ENCODE measurements at places on chromosomes 12 and 14.
A peak's percentile ranks its signal among the peaks of the same experiment; 100 is the strongest.

GRCh38 chr12:94586589-94587259 lies 63.6 kb downstream of the TMCC3 start:
- no peaks in the 10 kb centered on the region for H3K4me1 ChIP-seq
- DNase-seq: no peak

- no peak overlapping the region for H3K27ac ChIP-seq
- no peaks in the 10 kb centered on the region for H3K36me3 ChIP-seq
- DNase-seq: no peak
Observed at GRCh38 chr12:71430756-71431155, 8.8 kb upstream of the LGR5 start.

GRCh38 chr14:20610002-20610765 lies 19.0 kb upstream of the RNASE12 start:
- H3K4me1 ChIP-seq: peaks cover 12% of the 10 kb centered on the region
- H3K36me3 ChIP-seq: no peaks in the 10 kb centered on the region
- H3K4me3 ChIP-seq: peak overlapping the region; percentile 91
- no peak for DNase-seq
- no peaks in the 10 kb centered on the region for H3K27me3 ChIP-seq

DNA sequence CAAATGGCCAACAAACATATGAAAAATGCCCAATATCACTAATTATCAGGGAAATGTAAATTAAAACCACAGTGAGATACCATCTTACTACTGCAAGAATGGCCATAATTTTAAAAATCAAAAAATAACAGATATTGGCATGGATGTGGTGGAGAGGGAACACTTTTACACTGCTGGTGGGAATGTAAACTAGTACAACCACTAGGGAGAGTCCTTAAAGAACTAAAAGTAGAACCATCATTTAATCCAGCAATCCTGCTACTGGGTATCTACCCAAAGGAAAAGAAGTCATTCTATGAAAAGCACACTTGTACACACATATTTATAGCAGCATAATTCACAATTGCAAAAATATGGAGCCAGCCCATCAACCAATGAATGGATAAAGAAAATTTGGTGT lies 459.7 kb downstream of the GXYLT1 start:
- H3K4me1 ChIP-seq: no peaks in the 10 kb centered on the region
- DNase-seq: no peak
- no peak overlapping the region for H3K27ac ChIP-seq
- no peaks in the 10 kb centered on the region for H3K27me3 ChIP-seq

GRCh38 chr12:623865-624372 lies 39.3 kb downstream of the NINJ2 start:
- no peaks in the 10 kb centered on the region for H3K27me3 ChIP-seq
- no peak for DNase-seq
- H3K4me3 ChIP-seq: no peak overlapping the region

DNA sequence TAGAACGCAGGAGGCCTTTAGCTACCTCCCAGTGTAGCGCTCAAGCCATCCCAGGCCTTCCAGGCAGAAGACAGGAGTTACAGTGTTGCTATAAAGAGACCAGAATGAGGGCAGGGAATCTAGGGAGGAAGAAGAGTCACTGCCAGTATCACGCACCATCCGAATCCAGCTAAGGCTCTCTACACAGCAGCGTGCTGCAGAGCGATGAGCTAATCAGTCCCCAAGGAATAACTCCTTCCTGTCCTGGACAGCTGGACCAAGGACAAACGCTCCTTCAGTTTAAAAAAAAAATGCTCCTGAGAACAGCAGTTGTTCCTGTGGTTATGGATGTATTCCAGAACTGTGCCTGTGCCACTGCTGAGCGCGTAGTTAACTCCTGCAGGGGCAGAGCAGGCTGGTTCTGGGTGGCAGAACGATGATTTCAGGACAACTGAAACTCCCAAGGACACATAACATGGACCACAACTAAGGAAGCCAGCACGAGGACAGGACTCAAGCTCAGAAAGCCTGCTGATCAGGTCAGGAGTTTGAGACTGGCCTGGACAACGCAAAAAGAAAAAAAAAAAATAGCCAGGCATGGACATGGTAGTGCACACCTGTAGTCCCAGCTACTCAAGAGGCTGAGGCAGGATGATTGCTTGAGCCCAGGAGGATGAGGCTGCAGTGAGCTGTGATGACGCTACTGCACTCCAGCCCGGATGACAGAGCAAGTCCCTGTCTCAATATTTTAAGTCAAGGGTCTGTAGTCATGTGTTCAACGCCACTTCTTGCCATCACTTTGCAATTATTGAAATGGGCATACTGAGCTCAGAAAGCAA lies 2.6 kb downstream of the IFFO1 start:
- no peaks in the 10 kb centered on the region for H3K36me3 ChIP-seq
- H3K27ac ChIP-seq: peak overlapping the region; percentile 83
- H3K4me1 ChIP-seq: peaks cover 80% of the 10 kb centered on the region
- H3K27me3 ChIP-seq: no peaks in the 10 kb centered on the region
- DNase-seq: no peak

DNA sequence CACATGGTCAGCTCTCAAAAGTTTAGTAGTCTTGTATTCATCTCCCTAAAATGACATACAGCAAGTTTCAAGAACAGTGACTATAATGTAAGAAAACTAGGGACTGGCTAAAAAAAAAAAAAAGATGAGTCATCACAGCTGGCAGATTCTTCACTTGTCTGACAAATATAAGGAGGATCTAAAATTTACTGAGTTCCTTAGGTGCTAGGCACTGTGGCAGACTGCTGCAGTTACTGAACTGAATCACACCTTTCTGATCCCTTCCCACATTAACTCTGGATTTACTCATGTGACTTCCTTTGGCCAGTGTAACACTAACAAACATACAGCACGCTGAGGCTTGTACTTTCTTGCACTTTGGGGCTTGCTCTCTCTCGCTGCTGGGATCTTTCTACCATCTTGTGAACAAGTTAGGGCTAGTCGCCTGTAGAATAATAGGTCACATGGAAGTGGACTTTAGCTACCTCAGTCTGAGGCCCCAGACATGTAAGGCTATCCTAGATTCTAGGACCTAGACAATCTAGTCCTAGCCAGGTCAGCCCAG lies 32.1 kb downstream of the BAZ1A start:
- no peaks in the 10 kb centered on the region for H3K27me3 ChIP-seq
- peak overlapping the region; percentile 28 for H3K27ac ChIP-seq
- peaks cover 19% of the 10 kb centered on the region for H3K4me1 ChIP-seq

GRCh38 chr12:103538397-103538796 lies 42.6 kb upstream of the C12orf42 start:
- H3K4me1 ChIP-seq: no peaks in the 10 kb centered on the region
- H3K4me3 ChIP-seq: no peak overlapping the region
- DNase-seq: no peak
- no peaks in the 10 kb centered on the region for H3K36me3 ChIP-seq
- H3K27ac ChIP-seq: no peak overlapping the region

DNA sequence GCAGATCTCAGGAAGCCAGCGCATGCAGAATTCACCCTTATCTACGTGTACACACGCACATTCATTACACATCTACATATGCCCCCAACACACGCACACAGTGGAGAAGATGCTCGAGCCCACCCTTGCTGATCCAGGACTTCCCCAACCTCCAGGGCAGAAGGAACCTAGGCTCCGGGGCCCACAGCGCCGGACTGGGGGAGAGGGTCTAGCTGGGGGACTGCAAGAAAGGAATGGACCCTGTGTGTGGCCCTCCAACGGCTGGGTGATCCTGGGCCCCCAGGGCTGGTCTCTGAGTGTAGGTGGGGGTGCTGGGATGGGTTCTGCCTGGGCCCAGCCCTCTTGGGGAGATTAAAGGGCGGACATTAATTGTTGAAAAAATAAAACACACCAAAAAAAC lies 128.1 kb upstream of the C14orf180 start:
- H3K4me3 ChIP-seq: no peak overlapping the region
- DNase-seq: no peak
- no peaks in the 10 kb centered on the region for H3K36me3 ChIP-seq
- no peak overlapping the region for H3K27ac ChIP-seq
- H3K27me3 ChIP-seq: no peaks in the 10 kb centered on the region

- H3K4me3 ChIP-seq: peak overlapping the region; percentile 20
- peak overlapping the region; percentile 77 for H3K27ac ChIP-seq
- DNase-seq: peak; percentile 82
- H3K36me3 ChIP-seq: no peaks in the 10 kb centered on the region
- H3K4me1 ChIP-seq: no peaks in the 10 kb centered on the region
- H3K27me3 ChIP-seq: no peaks in the 10 kb centered on the region
Observed at GRCh38 chr14:74514471-74514941, 20.9 kb downstream of the ISCA2 start.

DNA sequence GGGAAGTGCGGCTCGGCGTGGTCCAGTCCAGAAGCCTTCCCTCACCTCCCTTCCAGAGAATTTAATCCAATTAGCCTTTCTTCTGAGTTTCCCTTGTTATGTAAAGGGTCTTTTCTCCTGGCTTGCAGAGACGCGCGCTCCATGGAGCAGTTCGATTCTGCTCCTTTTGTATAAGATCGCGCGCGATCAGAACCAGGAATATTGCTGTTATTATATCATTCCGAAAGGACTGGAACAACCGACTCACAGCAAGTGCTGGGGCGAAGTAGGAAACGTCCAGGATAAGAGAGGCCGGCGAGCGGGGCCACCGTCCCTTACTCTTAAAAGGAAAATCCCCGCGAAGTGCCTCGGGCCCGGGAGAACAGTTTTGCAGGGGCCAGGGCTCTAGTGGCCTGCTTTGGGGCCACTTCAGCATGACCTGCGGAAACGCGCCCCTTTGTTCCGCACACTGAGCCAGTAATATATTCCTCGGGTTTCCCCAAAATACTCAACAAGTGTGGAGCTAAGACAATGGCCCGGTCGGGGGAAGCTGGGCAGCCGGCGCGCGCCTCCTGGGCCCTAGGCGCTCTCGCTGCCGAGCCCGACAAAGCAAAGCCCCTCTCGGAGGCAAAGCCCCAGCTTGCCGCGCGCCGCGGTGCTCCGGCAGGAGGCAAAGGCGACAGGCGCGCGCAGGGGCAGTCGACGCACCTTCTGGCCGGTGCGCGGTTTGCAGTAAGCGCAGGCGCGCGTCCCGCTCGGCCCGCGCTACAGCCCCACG lies 2.9 kb downstream of the RFX4 start:
- peaks cover 64% of the 10 kb centered on the region for H3K27me3 ChIP-seq
- no peaks in the 10 kb centered on the region for H3K36me3 ChIP-seq
- peak; percentile 79 for DNase-seq
- no peak overlapping the region for H3K27ac ChIP-seq
- peaks cover 44% of the 10 kb centered on the region for H3K4me1 ChIP-seq
- H3K4me3 ChIP-seq: no peak overlapping the region

- H3K4me1 ChIP-seq: peaks cover 9% of the 10 kb centered on the region
- H3K36me3 ChIP-seq: no peaks in the 10 kb centered on the region
- DNase-seq: no peak
- H3K27me3 ChIP-seq: no peaks in the 10 kb centered on the region
Observed at GRCh38 chr12:4091016-4091743, 182.4 kb upstream of the CCND2 start.

DNA sequence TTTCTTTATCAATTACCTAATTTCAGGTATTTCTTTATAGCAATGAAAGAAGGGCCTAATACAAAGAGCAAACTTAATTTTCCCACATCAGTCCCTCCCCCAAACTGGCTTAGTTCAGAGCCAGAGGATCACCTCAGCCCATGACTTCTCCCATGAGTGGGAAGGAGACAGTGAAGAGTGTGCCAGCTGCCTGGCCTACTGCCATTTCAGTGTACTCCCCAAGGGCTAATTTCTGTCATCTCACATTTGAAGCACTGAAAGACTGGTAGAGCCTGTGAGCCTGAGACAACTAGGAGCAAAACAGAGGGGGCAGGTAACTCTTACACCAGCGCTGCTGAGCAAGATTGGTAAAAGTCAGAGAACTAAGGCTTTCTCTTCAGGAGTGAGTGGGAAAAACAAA lies 29.1 kb upstream of the ADAM20 start:
- H3K4me1 ChIP-seq: no peaks in the 10 kb centered on the region
- H3K27me3 ChIP-seq: no peaks in the 10 kb centered on the region
- H3K27ac ChIP-seq: no peak overlapping the region
- H3K36me3 ChIP-seq: peaks cover 54% of the 10 kb centered on the region

GRCh38 chr14:19823178-19823577 lies 19.6 kb downstream of the OR4N2 start:
- no peak overlapping the region for H3K27ac ChIP-seq
- H3K4me3 ChIP-seq: no peak overlapping the region
- no peak for DNase-seq
- no peaks in the 10 kb centered on the region for H3K4me1 ChIP-seq

DNA sequence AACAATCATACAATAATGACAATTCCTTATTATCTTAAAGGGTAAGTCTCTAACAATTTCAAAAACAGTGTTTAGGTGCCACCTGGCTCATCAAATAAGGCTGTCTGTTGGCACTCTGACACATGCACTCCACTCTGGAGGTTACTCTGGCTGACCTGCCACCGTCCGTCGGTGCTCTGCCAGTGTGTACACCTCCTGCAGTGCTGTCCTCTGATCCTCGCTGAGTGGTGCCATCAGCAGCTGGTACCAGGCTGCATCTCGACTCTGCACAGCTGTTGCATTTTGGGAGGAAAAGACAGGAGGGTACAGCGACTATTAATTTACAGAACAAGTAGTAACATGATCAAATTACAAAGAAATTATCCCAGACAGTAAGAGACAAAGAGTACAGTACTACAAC lies 63.9 kb downstream of the IPO8 start:
- peak; percentile 24 for DNase-seq
- H3K4me3 ChIP-seq: no peak overlapping the region
- no peaks in the 10 kb centered on the region for H3K4me1 ChIP-seq
- no peaks in the 10 kb centered on the region for H3K27me3 ChIP-seq

GRCh38 chr12:75816897-75817296 lies 214.7 kb downstream of the PHLDA1 start:
- no peaks in the 10 kb centered on the region for H3K27me3 ChIP-seq
- H3K36me3 ChIP-seq: no peaks in the 10 kb centered on the region
- H3K4me3 ChIP-seq: no peak overlapping the region
- no peak overlapping the region for H3K27ac ChIP-seq
- DNase-seq: no peak
- peaks cover 5% of the 10 kb centered on the region for H3K4me1 ChIP-seq

DNA sequence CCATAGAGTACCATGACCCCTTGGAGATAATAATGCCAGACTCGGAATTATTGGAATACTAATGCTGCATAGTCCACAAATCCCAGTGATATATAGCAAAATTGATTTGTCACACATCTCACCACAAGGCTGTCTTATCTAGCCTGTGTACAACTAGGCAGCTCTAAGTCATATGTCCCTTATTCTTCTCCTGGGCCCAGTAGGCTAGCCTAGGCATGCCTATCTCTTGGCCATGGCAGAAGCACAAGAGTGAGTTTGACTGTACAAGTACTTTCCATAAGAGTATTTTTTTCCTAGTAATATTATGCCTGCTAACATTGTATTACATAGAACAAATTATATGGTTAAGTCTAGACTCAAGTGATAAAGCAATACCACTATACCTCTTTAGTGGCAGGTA lies 1122.1 kb upstream of the SEL1L start:
- no peak overlapping the region for H3K27ac ChIP-seq
- no peak for DNase-seq
- H3K4me1 ChIP-seq: no peaks in the 10 kb centered on the region
- H3K27me3 ChIP-seq: no peaks in the 10 kb centered on the region
- H3K4me3 ChIP-seq: no peak overlapping the region

GRCh38 chr14:79502136-79502750 lies 709.1 kb downstream of the DIO2 start:
- H3K27ac ChIP-seq: no peak overlapping the region
- no peaks in the 10 kb centered on the region for H3K36me3 ChIP-seq
- H3K4me3 ChIP-seq: no peak overlapping the region
- H3K4me1 ChIP-seq: no peaks in the 10 kb centered on the region
